ENCODE measurements at places on chromosomes 7 and 10.
A peak's percentile ranks its signal among the peaks of the same experiment; 100 is the strongest.

- no peak for DNase-seq
Measured at GRCh38 chr10:15791816-15792524, 68.3 kb downstream of the MINDY3 start.

DNA sequence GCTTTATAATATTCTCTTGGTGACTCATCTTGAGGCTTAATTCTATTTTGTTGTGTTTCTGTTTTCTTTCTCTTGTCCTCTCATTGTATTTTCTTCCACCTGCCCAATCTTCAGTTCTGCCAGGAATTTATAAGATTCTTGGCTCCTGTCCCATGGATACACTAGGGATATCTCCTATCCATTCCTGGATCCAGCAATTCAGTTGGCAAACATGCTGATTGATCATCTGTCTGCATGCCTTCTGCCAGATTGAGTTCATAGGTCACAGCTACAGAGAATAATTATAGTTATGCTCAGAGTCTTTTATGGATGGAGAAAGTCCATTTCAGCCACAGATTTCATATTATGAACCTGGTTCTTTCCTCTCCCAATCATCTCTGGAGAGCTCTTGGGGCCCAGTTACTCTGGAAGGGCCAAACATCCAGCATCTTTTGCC lies 140.4 kb upstream of the MAGI2 start:
- DNase-seq: no peak

- no peak for DNase-seq
Measured at GRCh38 chr7:68547799-68548198, 1050.5 kb upstream of the AUTS2 start.

- DNase-seq: no peak
Measured at GRCh38 chr7:106480616-106481031, 180.3 kb downstream of the CCDC71L start.

- no peak for DNase-seq
Measured at GRCh38 chr10:73818402-73818801, 7.0 kb upstream of the NDST2 start.

GRCh38 chr7:144484445-144484844 lies 81.0 kb upstream of the NOBOX start:
- DNase-seq: no peak

DNA sequence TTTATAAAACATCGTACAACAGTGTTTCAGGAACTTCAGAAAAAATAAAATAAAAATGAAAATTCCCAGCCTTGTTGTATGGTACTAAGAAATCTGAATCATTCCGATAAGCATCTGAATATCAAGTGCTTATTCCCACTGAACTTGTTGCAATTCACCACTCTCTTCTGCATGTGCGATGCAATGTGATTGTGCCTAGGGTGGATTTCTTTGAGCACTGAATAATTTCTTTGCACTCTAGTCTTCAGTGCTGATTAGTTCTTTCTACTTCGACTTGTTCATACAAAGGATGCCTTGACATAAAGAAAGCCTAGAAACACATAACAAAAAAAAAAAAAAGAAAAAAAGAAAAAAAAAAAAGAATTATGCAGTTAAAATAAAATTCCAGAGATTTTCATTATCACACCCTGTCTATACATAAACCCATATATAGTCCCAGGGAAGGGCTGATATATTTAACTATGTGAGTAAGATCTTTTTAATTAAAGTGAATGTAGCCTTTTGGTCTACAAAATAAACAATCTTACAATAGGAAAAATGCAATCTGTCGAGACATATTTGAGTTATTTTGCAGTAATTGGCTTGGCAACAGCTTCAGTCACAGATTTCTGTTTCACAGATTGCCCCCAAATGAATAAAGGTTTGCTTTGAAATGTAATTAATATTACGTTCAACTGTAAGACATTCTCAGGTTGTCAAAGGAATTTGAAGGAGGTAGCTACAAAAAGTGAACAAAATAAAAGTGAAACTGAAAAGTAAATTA lies 1118.9 kb upstream of the CELF2 start:
- DNase-seq: no peak

DNA sequence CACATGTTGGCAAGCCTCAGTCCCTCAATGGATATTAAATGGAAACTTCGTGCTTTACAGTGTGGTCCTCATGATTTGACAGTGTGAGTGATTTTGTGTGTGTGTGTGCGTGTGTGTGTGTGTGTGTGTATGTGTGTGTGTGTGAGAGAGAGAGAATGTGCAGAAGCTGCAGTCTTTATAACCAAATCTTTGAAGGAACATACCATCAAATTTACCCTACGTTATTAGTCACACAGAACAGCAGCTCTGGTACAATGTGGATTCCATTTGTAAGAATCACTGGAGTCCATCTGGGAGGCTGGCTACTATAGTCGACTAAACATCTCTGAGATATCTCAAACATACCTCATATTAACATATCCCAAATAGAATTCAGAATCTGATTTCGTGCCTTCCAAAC lies 928.0 kb upstream of the POT1 start:
- no peak for DNase-seq

- DNase-seq: no peak
Measured at GRCh38 chr7:33486633-33487032, 357.3 kb downstream of the BBS9 start.

DNA sequence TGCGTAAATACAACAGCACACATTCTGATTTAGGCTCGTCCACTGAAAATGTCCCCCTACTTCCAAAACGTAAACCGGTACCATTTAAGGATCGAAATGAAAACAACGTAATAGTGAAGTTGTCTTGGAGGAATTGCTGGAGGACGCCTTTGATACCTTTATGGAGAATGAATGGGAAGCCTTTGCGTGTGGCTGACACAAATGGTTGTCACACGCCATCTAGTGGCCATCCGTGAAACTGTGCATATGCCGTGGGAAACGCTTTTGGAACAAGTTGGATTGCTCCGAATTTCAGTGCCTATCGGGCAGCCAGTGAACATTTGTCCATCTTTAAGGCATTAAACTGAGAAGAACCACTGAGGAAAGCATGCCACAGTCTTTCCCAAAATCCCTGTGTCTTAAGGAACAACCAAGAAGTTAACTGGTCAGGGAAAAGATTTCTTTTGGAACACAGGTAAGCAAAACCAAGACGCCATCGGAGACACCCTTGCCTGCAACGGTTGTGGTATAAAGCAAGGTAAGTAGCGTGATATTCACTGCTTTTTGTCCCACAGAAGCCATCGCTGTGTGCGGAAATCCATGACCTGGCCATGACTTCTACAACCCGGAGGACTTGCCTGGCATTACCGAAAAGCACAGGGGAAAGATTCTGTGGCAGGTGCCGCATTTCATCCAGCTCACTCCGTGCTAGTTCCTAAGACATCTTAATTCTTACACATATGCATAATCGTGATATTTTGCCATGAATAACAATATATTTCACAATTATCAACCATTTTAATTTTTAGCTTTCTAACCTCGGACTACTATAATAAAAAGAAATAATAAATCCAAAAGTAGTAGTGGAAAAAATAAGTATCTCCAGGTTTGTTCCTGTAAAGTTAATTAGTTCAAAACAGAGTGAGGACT lies 100.6 kb downstream of the FAM204A start:
- peak; percentile 73 for DNase-seq

- no peak for DNase-seq
Measured at GRCh38 chr7:110309941-110310340, 781.0 kb upstream of the LRRN3 start.

- no peak for DNase-seq
Measured at GRCh38 chr7:120919466-120919865, 31.1 kb upstream of the ING3 start.

- DNase-seq: no peak
Measured at GRCh38 chr10:103677486-103678177, 177.7 kb downstream of the SH3PXD2A start.

- DNase-seq: no peak
Measured at GRCh38 chr7:30970594-30971094, 6.9 kb downstream of the GHRHR start.

DNA sequence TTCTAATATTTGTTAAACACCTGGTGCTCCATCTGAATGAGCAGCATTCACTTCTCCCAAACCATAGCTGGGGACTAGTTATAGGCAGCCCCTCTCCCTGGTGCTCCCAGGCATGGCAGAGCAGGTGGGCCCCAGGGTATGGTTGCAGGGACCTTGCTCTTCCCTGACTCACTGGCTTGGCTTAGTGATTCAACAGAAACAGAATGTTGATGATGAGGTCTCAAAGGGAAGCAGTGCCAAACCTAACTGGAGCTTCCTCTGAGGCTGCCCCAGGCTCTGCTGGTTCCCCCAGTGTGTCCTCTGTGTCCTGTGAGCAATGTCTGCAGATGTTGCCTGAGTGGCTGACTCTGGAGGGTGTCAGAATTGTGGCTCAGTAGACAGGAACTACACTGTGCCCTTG lies 3.7 kb downstream of the GPR26 start:
- DNase-seq: no peak

- no peak for DNase-seq
Measured at GRCh38 chr7:117401293-117402002, 25.8 kb downstream of the ASZ1 start.

- no peak for DNase-seq
Measured at GRCh38 chr7:139111811-139112301, 2.3 kb upstream of the ZC3HAV1 start.

- DNase-seq: no peak
Measured at GRCh38 chr10:86988520-86988919, 20.2 kb downstream of the ADIRF start.

GRCh38 chr7:88312061-88312663 lies 5.5 kb upstream of the STEAP4 start:
- no peak for DNase-seq

DNA sequence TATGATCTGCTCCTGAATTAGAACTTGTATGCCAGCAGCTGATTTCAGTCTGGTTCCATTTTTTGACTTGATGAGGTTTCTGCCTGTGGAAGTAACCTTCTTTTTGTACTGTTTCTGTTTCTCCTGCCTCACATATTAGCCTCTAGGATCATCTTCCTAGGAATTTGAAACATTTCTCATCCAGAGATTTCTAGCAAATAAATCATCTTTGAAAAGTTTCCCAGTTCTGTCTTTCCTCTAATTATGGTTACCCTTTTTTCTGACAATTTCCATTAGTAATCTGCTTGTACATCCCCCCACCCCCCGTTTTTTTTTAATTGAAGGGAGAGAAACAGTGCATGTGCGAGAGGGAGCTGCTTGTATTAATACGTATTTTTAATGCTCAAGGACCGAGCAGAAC lies 92.2 kb downstream of the NRF1 start:
- no peak for DNase-seq

DNA sequence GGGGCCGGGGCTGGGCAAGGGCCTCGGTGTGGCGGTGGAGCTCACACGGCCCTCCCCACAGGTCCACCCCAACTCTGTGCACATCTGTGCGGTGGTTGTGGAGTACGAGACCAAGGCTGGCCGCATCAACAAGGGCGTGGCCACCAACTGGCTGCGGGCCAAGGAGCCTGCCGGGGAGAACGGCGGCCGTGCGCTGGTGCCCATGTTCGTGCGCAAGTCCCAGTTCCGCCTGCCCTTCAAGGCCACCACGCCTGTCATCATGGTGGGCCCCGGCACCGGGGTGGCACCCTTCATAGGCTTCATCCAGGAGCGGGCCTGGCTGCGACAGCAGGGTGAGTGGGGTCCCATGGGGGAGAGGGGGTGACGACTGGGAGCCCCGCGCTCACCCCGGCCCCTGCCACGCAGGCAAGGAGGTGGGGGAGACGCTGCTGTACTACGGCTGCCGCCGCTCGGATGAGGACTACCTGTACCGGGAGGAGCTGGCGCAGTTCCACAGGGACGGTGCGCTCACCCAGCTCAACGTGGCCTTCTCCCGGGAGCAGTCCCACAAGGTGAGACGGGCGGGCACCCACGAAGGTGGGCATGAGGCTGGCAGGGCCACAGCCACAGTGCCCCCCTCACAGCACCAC lies 8.8 kb downstream of the TMEM120A start:
- DNase-seq: no peak

- no peak for DNase-seq
Measured at GRCh38 chr10:95674643-95675042, 18.1 kb upstream of the ALDH18A1 start.

- no peak for DNase-seq
Measured at GRCh38 chr10:22280078-22280477, 36.1 kb upstream of the COMMD3 start.

GRCh38 chr10:45155784-45156183 lies 155.1 kb downstream of the ZNF22 start:
- no peak for DNase-seq

DNA sequence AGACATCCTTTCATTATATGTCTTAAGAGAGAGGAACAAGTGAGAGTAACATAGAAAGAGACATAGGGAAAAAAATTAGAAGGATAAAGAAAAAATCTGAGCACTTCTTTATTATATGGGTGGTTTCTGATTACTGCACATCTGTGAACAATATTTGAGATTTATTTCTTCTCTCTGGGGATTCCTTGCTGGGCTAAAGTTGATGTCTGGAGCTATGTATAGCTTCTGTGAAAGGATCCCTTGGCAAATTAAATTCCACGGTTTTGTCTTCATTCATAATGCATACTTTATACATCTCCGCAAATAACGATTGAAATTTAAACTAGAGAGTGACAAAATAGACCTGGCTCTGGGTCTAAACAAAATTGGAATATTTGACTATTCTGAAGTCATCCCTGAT lies 232.2 kb upstream of the CTBP2 start:
- DNase-seq: no peak

DNA sequence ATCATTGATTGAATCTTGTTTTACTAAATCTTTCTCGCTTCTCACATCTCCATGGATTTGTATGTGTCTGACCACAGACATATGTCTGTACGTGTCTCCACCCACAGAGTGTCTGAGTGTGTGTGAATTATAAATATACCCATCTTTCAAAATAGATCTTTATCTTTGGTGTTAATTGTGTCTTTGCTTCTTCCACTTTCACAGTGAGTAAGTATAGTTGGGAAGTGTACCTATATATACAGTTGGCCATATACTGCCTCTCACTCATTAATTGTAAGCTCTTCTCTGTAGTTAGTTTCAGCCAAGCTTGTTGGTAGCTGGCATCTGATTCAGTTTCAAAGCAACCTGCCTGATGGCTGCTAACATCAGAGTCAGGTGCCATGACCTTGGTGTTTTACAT lies 18.4 kb downstream of the EEPD1 start:
- no peak for DNase-seq

DNA sequence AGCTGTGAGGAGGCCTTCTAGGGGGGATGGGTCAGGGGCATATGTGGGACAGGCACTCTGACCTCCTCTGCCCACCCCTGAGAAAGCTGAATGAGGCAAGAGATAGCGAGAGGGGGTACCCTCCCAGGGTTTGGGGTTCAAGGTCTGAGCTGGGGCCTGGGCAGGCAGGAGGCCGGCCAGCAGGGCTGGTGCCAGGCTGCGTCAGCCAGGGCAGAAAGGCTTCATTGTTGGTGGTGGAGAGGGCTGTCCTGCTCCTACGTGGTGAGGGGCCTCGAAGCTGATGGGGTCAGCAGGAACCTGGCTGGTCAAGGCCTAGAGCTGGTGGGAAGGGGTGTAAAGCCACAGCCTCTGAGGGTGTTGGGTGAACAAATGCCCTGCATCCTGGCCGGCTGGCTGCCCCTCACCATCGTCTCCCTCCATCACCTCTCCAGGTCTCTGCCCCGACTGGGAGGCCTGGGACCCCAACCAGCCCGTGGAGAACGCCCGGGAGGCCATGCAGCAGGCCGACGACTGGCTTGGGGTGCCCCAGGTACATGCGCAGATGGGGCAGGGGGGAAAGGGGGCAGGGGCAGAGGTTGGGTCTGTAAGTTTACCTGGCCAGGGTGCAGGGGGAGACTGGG lies 6.6 kb downstream of the FLNC start:
- no peak for DNase-seq
